Central memory CD4-positive, alpha-beta T cell (primary cell): ENCODE measurements at places on chromosomes 16 and 17.

DNA sequence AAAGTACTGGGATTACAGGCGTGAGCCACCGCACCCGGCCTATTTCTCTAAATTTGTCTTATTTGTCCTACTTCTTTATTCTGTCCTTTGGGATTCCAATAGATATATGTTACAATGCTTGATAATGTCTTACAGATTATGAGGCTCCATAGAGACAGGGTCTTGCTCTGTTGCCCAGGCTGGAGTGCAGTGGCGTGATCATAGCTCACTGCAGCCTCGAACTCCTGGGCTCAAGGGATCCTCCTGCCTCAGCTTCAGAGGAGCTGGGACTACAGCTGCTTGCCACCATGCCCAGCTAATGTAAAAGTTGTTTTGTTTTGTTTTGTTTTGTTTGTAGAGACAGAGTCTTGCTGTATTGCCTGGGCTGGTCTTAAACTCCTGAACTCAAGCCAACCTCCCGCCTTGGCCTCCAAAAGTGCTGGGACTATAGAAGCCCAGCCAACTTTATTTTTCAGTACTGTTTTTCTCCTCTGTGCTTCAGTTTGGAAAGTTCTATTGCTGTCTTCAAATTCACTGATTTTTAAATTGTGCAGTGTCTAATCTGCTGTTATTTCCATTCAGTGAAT lies 10.3 kb downstream of the ANKRD13B start:
- DNase-seq, result no peak

DNA sequence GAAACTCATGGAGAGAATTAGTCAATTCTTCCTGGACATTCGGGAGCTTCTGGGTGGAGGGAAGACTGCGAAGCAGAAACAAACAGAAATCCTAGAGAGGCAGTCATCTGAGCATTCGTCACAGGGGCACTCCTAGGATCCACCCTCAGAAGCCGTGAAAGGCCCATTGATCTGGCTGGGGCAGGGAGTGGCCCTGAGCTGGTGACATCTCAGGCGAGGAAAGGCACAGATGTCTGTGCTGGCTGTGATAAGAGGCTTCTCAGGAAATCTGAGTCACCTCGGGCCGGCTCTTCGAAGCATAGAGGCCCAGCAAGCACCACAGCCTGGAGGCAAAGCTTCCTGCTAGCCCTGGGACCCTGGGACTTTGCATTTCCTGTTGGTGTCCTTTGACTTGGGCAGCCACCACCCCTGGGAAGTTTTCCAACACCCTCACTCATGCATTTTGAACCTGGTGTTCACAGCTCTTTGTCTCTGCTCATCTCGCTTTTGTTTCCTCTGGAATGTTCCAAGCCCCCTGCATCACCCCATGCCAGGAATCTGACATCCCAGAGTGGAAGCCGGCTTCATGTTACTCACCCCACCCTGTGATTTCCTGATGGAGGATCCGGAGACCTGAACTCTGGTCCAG lies 23.3 kb upstream of the CDRT4 start:
- no peak for DNase-seq

GRCh38 chr17:9900784-9901183 lies 4.3 kb downstream of the RCVRN start:
- DNase-seq, result no peak

GRCh38 chr16:66926961-66927436 lies 1.7 kb upstream of the RRAD start:
- DNase-seq, result no peak

GRCh38 chr17:48037036-48037837 lies at the start of gene COPZ2:
TSS of gene COPZ2 (minus strand) at chr17:48037797. CDS start at chr17:48037777, 20 bp downstream.
- peak; percentile 59 for DNase-seq

DNA sequence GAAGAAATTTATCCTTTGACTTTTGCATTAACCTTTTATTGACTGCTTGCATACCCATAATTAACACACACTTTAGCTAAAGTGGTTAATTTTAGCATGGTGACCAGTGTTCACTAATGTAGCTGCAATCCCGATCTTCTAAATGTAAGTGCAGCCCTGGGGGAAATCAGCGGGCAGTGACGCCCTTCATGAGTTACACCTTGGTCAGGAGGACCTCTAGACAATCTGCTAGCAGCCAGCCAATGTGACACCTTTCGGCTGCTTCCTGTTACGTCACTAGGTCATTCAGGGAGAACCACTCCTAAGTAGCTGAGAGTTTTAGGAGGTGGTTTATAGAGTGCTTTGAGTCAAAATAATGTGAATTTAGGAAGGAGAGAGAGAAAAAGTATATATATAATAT lies 180.5 kb downstream of the IRX3 start:
- DNase-seq, result no peak

DNA sequence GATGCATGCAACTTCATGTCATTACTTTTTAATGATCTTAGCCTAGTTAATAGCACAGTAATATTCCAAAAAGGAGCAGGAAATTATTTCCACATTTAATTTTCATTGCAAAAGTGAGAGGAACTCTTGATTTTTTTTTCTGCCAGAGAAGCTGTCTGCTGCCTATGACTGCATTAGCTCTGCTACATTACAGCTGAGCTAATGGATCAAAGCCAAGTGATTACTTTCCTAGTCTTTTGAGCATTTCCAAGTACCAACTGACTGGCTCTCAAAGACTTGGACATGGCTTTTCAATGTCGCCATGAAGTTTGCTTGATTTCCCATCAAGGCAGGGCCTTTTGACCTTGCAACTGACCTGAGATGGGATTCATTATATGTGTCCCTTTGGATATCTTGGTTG lies 356.6 kb upstream of the XYLT1 start:
- no peak for DNase-seq

GRCh38 chr17:74481621-74482020 lies 15.2 kb downstream of the CD300A start:
- DNase-seq, result no peak

DNA sequence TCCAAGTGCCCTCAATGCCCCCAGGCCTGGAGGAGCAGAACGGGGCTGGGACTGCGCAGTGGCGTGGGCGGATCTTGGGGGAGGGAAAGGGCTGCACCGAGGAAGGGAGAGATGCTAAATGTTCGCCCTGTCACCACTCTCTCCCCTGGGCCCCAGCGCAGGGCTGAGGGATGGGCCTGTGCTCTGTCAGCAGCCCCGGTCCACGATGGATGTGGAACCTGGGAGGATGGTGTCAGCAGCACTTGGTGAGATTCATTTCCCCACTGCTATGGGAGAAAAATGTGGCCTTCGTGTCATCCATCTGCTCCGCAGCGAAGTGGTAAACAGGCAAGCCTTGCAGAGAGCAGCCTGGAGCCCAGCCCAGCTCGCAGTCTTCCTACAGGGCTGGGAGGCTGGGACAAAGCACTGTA lies 72.0 kb downstream of the TMEM132E start:
- DNase-seq, result no peak

DNA sequence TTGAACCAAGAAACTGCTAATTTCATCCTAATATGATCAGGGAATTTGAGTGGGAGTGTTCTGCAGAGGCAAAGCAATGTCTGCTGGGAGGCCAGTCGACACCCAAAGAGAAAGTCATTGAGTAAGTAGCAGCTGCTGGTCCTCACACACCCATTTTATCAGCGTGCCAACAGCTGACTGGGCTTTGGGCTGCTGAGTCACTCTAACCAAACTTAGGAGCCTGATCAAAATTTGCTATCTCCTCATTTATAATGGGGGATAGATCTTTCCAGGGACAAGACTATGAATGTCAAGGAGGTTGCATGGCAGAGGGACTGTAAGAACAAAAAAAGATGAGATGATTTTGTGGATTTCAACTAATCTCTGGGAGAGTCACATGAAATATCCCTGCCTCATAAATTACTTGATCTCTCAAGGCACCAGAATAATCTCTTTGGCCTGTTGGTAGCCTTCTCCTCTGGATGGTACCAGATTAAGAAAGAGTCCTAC lies 32.9 kb downstream of the CPSF4L start:
- DNase-seq, result no peak
